ENCODE measurements at places on chromosomes 1 and 21.

DNA sequence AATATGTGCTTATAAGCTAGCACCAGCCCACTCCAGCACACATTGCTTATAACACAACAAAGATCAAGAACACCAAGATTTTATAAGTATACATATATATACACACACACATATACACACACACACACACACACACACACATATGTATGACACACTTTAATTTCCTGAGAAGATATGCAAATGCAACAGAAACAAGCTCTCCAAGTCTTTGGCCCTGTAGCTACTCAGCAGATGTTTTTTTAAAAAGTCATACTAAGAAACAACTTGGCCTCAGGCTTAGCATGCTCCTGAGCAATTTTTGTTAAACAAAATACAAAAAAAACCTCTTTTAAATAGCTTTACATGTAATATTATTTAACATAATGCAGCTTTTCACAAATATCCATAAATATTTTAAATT lies 11.1 kb downstream of the TNFSF18 start:
- no peak for DNase-seq

DNA sequence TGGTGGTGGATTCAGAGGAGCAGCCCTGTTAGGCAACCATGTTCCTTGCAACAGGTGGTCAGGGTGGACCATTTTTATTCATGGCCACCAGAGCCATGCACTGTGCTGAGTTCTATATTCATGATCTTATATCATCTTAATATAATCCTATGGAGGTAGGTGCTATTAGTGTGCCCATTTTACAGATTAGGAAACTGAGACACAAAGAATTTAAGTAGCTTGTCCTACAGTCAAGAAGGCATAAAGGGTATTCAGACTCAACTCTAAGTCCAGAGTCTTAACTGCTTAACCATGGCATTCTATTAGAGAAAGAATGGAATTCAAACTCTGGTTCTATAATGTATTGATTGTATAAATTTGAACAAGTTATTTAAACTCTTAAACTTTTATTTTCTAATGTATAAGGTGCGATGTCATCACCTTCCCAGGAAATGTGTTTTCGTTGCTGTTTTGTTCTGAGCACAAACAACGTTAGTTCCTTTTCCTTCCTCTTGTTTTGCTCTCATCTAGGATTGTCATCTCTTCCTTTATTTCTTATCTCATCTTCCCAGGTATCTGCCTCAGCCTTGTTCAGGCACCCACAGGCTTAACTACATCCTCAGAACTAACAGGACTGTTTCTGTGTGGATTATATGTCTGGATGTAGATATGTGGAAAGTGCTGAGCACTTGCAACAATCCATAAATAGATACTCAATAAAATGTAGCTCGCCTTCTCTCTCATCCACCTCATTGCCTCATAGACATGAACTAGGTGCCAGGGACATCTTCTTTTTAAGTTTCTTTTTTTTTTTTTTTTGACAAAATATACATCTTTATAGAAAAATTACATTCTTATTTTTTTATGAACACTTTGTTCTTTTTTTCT lies 207.1 kb downstream of the NFIA start:
- no peak for DNase-seq

- DNase-seq, result no peak
These were observed 32.0 kb downstream of the SUSD4 start for GRCh38 chr1:223331929-223332328.

GRCh38 chr1:150299716-150300115 lies 6.1 kb downstream of the MRPS21 start:
- no peak for DNase-seq

GRCh38 chr1:156750191-156750672 lies 1.2 kb downstream of the HDGF start:
- no peak for DNase-seq

DNA sequence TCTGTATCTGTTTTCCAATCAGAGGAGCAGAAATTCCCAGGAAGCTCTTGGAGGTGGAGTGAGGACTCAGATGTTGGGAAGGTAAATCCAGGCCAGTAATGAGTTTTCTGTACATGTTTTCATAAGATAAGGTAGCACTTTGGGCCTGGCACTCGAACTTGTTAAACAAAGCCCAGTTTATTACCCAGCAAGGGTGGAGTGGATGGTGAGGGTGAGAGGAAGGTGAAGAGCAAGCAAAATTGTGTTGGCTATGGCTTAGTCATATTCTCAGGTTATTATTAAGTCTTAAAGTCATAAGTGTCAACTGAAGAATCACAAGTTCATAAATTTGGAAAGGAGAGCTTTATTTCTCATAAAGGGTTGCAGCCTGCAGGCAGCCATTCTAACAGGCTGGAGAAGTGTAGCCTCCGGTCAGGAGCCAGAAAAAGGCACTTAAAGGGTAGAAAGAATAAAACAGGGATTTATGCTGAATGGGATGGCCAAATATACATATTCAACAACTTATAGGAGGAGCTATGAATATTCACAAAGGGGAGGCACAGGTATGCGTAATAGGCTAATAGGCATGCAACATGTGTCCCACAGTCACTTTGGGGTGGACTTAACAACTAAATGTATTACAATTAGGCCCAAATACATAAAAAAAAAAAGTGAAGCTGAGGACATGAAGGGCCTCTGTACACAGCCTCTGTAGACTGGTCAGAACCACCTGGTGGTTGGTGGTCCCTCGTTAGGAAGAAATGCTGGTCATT lies 523.9 kb downstream of the LMO4 start:
- DNase-seq, result no peak

DNA sequence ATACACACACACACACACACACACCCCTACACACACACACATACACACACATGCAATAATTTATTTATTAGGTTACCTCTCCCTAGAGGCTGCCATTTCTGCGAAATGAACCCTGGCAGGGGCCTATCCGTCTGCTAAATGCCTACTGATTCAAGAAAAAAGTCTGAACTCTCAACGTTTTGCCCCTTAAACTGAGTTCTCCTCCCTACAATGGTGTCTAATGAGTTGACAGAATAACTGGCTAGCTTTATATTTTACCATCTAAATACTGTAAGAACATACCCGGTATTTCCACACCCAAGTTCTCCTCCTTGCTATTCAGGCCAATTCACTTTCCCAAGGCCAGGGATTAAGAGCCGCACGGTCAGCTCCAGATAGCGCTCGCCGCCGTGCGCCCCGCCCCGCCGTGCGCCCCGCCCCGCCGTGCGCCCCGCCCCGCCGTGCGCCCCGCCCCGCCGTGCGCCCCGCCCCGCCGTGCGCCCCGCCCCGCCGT lies 339 bp upstream of the RNPC3 start:
- DNase-seq, result no peak

DNA sequence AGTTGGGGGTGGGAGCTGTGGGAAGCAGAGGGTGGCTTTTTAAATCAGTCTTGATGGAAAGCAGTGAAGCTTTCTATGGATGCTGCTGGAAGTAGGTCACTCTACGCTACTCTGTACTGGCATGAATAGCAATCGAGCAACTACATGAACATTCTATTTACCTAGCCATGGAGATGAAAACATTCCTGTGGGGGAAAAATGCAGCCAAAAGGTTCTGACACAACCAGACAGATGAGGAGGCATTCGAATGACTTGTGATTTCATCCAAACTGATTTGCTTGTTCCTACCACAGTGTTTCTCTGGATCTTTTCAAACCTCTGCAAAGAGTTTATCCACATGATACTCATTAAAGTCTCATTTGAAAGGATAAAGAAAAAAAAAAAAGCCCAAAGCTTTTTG lies 95.0 kb downstream of the ASTN1 start:
- peak; percentile 30 for DNase-seq

DNA sequence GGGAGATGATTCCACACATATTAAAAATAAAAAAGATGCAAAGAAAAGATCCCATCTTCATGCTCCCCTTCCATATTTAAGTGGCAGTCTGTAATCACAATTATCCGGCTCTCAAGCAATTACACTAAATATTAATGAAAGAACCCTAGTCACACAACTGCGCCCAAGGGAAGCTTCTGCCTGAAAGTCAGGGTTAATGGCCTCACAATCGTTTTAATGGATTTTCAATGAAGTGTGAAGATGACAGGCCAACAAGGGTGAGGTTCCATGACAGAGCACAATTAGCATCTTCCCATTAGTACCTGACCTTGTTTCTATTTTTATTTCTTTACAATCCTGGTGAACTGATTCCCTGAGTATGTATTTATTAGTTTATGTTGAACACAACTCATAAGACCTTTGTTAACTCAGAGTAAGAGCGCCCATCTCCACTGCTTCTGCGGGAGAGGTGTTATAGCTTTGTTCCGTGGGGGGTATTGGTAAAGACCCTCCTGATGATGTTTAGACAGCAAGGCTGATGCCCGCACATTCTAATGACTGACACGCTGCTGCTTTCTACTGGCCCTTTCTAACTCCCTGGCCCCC lies 80.9 kb downstream of the IER5 start:
- DNase-seq, result no peak

DNA sequence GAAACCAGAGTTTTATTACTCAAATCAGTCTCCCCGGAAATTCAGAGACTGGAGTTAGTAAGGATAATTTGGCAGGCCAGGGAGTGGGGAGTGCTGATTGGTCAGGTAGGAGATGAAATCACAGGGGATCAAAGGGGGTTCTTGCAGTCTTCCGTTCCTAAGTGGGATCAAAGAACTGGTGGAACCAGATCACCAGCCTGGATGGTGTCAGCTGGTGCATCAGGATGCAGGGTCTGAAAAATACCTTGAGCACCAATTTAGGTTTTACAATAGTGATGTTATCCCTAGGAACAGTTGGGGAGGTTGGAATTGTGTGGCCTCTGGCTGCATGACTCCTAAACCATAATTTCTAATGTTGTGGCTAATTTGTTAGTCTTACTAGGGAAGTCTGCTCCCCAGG lies 1.4 kb upstream of the CD101 start:
- DNase-seq, result no peak

DNA sequence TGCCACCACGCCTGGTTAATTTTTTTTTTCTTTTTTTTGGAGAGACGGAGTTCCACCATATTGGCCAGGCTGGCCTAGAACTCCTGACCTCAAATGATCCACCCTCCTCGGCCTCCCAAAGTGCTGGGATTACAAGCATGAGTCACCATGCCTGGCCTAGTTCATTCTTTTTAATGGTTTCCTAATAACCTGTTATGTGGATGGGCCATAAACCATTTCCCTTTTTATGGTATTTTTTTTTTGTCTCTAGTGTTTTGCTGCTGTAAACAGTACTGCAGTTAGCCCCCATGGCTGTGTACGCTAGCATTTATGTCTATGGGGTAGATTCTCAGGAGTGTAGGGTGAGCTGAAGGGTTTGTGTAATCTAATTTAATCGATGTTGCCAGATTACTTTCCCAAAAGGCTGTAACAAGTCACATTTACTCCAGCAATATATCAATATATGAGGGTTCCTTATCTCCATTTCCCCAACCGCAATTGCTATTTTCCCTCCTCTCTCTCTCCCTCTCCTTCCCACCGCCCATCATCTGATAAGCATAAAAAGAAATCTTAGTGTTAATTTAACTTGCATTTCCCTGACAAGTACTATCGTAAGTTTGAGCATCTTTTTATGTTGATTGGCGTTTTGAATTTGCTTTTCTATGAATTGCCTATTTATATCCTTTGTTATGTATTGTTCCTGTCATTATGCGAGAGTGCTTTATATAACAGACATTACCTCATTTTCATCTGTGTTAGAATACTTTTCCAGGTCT lies 28.7 kb downstream of the RCSD1 start:
- DNase-seq, result no peak

DNA sequence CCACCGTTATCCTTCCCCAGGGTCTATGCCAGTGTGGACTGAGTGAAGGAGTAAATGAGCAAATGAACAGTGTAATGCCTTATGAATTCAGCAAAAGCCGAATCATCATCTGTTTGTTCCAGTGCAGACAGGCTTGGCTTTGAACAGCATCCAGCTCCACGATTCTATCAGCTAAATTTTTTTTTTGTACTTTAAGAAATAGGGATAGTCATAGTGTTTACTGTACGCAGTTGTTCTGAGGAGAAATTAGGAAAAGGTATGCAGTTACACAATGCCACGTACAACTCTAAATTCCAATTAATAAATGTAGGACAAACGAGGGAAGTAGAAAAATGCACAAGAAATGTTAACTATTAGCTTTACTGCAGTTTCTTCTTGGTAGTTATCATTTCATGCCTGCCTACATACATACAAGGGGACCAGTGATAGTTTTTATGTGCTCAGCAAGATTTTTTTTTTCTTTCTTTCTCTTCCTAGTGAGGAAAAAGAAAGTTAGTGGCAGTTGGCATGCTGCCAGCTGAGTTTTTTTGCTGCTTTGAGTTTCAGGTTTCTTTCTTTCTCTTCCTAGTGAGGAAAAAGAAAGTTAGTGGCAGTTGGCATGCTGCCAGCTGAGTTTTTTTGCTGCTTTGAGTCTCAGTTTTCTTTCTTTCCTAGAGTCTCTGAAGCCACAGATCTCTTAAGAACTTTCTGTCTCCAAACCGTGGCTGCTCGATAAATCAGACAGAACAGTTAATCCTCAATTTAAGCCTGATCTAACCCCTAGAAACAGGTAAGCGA lies at the start of gene IFI44L:
Gene IFI44L (plus strand): TSS at position 646 of the 777 bp plus-strand sequence. CDS start 7,468 bp downstream, outside the sequence.
- no peak for DNase-seq

- DNase-seq, result no peak
These were observed 9.3 kb downstream of the NEK7 start for GRCh38 chr1:198165927-198166647.

- no peak for DNase-seq
These were observed 1.6 kb upstream of the ENO1 start for GRCh38 chr1:8879922-8880676.

All from hypothalamus (tissue), 51 donors.